ENCODE measurements at places on chromosomes 4 and X. TPM values are rescaled to one million over a fixed set of nuclear protein-coding genes. Genes with fewer than 3 reads are reported as not detected.

Gene HS3ST1
- not detected for total RNA-seq

GRCh38 chr4:1656986-1657385, 27.1 kb downstream of the FAM53A start:
- no peaks in the 10 kb centered on the region for H3K36me3 ChIP-seq
- DNase-seq: no peak
- H3K4me3 ChIP-seq: no peak overlapping the region
- H3K4me1 ChIP-seq: no peaks in the 10 kb centered on the region
- no peaks in the 10 kb centered on the region for H3K27me3 ChIP-seq

GRCh38 chr4:181966104-181966551, 277.1 kb upstream of the TENM3 start:
- H3K27ac ChIP-seq: no peak overlapping the region
- no peak for DNase-seq
- H3K27me3 ChIP-seq: no peaks in the 10 kb centered on the region
- peaks cover 49% of the 10 kb centered on the region for H3K4me1 ChIP-seq
- no peak overlapping the region for H3K4me3 ChIP-seq

DNA sequence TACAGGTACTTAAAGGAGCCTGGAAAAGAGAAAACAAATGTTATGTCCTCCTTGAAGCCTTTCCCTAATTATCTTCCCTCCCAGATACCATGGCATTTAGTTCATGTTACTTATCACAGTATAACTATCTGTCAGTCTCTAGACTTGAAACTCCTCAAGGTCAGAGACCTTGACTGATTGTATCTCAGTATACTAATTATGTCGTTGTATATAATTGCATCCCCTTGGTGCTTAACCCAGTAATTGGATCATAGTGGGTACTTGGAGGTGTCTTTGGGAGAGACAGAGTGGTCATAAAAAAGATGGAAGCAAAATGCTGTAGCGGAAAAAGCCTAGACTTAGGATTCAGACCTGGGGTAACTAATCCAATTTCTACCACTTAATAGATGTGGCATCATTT, 8.1 kb downstream of the IGBP1 start:
- H3K4me3 ChIP-seq: no peak overlapping the region
- H3K4me1 ChIP-seq: no peaks in the 10 kb centered on the region
- no peak for DNase-seq
- H3K36me3 ChIP-seq: peaks cover 11% of the 10 kb centered on the region
- H3K27ac ChIP-seq: no peak overlapping the region
- no peaks in the 10 kb centered on the region for H3K27me3 ChIP-seq

GRCh38 chr4:742742-743311, 37.2 kb downstream of the PCGF3 start:
- no peaks in the 10 kb centered on the region for H3K27me3 ChIP-seq
- H3K4me3 ChIP-seq: no peak overlapping the region
- H3K4me1 ChIP-seq: peaks cover 12% of the 10 kb centered on the region
- no peaks in the 10 kb centered on the region for H3K36me3 ChIP-seq
- no peak for DNase-seq

- H3K27ac ChIP-seq: no peak overlapping the region
- no peak for DNase-seq
- H3K27me3 ChIP-seq: no peaks in the 10 kb centered on the region
- no peak overlapping the region for H3K4me3 ChIP-seq
- H3K36me3 ChIP-seq: no peaks in the 10 kb centered on the region
- peaks cover 7% of the 10 kb centered on the region for H3K4me1 ChIP-seq
These were observed 28.4 kb downstream of the CXCL1 start for GRCh38 chr4:73897380-73898136.

DNA sequence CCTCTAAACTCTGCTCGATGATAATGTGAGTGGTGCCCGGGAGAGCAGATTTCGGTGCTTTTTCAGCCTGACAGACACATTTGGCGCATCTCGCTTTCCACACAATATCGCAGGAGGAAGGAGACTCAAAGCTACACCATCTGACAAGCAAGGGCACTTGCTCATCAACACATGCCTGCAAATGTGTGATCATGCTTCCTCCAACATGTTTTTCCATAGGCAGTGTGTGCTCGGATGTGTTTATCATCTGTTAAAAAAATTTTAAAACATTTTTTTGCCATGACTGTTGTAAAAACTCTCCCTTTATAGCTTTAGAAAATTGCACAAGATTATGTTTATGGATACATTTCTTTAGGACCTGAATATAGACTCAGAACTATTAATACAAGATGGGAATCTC, 170.3 kb upstream of the PUDP start:
- no peak overlapping the region for H3K27ac ChIP-seq
- H3K36me3 ChIP-seq: no peaks in the 10 kb centered on the region
- no peaks in the 10 kb centered on the region for H3K27me3 ChIP-seq
- no peak for DNase-seq
- no peak overlapping the region for H3K4me3 ChIP-seq

DNA sequence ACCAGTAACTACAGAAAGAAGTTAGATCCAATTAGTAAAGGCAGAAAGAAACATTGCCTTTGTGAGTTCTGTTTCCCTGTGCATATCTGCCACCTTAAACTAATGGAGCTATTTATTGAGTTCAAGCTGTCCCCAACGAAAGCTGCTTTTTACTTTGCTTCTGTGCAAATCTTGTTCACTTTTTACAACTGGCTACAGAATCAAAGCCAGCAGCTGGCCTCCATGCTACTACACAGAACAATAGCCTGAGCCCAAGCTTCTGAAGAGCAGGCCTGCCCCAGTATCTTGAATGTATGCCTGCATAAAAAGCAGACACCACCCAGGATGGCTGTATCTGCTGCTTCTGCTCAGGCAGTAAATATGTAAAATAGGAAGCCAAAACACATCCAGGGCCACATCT, 28.1 kb downstream of the ANK2 start:
- no peaks in the 10 kb centered on the region for H3K27me3 ChIP-seq
- H3K4me3 ChIP-seq: no peak overlapping the region
- no peaks in the 10 kb centered on the region for H3K4me1 ChIP-seq
- DNase-seq: no peak

GRCh38 chr4:98310867-98311266, 49.7 kb downstream of the RAP1GDS1 start:
- no peak overlapping the region for H3K4me3 ChIP-seq
- H3K27me3 ChIP-seq: no peaks in the 10 kb centered on the region
- no peaks in the 10 kb centered on the region for H3K4me1 ChIP-seq
